ENCODE measurements at places on chromosomes 4 and X. TPM values are rescaled to one million over a fixed set of nuclear protein-coding genes. Genes with fewer than 3 reads are reported as not detected.

The MAGED4 gene
- polyA plus RNA-seq = not detected

The FUNDC2 gene
- 156 TPM for polyA plus RNA-seq

The TIGD4 gene
- polyA plus RNA-seq = not detected

The ZDHHC15 gene
- 0.18 TPM for polyA plus RNA-seq

The VCX2 gene
- polyA plus RNA-seq = not detected

The IGSF1 gene
- not detected for polyA plus RNA-seq

The HPSE gene
- polyA plus RNA-seq = 5.6 TPM

The HELT gene
- not detected for polyA plus RNA-seq

The TMEM150C gene
- polyA plus RNA-seq = not detected

The SLC38A5 gene
- 34.0 TPM for polyA plus RNA-seq

The CENPE gene
- not detected for polyA plus RNA-seq

The RHOXF1 gene
- polyA plus RNA-seq = not detected

The ZCCHC12 gene
- polyA plus RNA-seq = not detected

The MYOZ2 gene
- polyA plus RNA-seq = not detected

The NDNF gene
- polyA plus RNA-seq = not detected

The SLC6A8 gene
- polyA plus RNA-seq = 0.21 TPM

The GPR173 gene
- not detected for polyA plus RNA-seq

The F8A2 gene
- not detected for polyA plus RNA-seq

The TTC29 gene
- not detected for polyA plus RNA-seq

The FGG gene
- not detected for polyA plus RNA-seq

The ADH4 gene
- polyA plus RNA-seq = not detected

The ARX gene
- not detected for polyA plus RNA-seq

The ART3 gene
- polyA plus RNA-seq = not detected

The SMIM10L2A gene
- polyA plus RNA-seq = 0.25 TPM

The AR gene
- polyA plus RNA-seq = 0.13 TPM

The MAMLD1 gene
- 2.0 TPM for polyA plus RNA-seq

The PARM1 gene
- 0.28 TPM for polyA plus RNA-seq

The AKAP14 gene
- not detected for polyA plus RNA-seq

The YY2 gene
- 1.5 TPM for polyA plus RNA-seq

The CSAG1 gene
- not detected for polyA plus RNA-seq

The HMGB2 gene
- 255 TPM for polyA plus RNA-seq

The LIAS gene
- polyA plus RNA-seq = 13.2 TPM

Data from CD4-positive, alpha-beta memory T cell (primary cell).